ENCODE measurements at places on chromosomes 13 and 19. TPM values are rescaled to one million over a fixed set of nuclear protein-coding genes. Genes with fewer than 3 reads are reported as not detected.

Gene PRSS57
- not detected for total RNA-seq

Gene SMAD9
- 0.19 TPM for total RNA-seq

DNA sequence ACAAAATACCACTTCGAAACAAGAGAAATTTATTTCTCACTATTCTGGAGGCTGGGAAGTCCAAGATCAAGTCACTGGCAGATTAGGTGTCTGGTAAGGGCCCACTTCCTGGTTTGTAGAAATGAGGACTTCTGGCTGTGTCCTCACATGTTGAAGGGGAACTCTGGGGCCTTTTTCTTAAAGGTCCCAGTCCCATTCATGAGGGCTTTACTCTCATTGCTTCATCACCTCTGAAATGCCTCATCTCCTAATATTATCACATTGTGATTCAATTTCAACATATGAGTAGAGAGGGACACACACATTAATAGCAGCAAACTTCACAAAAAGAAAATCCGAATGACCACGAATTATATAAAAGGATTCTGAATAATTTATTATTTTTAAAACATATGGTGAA, 21.6 kb upstream of the SIGLEC14 start:
- DNase-seq, result no peak

Gene KIR2DL3
- total RNA-seq, result not detected

Gene HIPK4
- total RNA-seq, result not detected

Gene FBXO27
- not detected for total RNA-seq

GRCh38 chr19:2590630-2591399, 111.7 kb downstream of the GNG7 start:
- DNase-seq, result no peak

- DNase-seq, result no peak
Observed at GRCh38 chr13:50197705-50198104, 182.5 kb downstream of the KCNRG start.

Gene ZNF492
- total RNA-seq, result not detected

DNA sequence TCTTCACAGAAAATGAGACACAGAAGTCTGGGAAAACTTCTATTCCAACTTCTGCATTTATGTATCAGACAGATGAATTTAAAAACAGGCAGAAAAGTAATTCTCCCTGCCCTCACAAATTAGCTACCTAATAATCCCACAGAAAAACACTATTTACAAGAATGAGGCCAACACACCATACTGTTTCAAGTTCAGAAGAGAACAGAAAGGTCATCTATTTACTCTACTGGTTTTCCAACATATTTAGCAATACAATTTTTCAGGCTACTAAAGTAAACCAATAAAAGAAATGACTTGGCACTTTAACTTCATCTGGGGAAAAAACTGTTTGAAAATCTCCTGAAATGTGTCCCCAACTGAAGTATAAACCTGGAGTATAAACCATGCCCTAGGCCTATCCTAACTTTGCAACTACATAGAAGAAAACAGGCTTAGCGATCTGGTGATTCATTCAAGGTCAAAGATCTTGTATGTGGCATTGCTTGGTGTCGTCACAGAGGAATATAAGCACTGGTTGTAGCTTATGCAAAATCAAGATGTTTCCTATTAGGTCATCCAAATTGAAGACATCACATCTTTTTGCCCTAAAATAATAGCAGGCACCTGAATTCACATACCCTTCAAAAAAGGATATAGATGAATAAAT, 20.1 kb upstream of the EBPL start:
- no peak for DNase-seq

Gene GPR183
- 0.11 TPM for total RNA-seq

- DNase-seq, result no peak
Observed at GRCh38 chr13:25973085-25973484, 78.7 kb downstream of the SHISA2 start.

Gene ONECUT3
- not detected for total RNA-seq

Gene CAMSAP3
- total RNA-seq, result not detected

DNA sequence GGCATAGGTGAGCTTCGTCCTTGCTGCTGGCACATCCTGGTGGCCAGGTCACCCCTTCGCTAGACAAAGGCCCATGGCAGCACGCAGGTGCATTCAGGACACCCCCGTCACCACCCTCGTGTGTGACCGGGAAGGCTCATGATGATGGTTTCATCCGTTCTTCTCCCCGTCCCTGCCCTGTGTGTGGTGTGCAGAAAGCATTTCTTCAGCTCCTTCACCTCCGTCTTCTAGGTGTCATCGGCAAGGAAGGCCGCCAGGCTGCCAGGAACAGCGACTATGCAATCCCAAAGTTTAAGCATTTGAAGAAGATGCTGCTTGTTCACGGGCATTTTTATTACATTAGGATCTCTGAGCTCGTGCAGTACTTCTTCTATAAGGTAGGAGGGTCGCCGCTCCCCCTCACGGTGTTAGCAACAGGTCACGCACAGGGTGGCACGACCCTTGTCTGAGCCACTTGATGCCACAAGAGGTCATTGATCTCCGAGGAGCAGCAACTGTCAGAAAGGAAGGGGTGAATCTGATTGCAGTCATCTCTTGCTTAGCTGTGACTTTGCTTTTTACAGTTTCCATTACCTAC, 111.0 kb upstream of the MCF2L start:
- DNase-seq, result no peak

- peak; percentile 81 for DNase-seq
Observed at GRCh38 chr19:4534836-4535658, at the start of gene PLIN5. Gene PLIN5 (minus strand): TSS chr19:4535224. CDS start chr19:4534074, 1,150 bp downstream.

GRCh38 chr19:36196249-36196648, 18.2 kb downstream of the ZNF565 start:
- peak; percentile 52 for DNase-seq

DNA sequence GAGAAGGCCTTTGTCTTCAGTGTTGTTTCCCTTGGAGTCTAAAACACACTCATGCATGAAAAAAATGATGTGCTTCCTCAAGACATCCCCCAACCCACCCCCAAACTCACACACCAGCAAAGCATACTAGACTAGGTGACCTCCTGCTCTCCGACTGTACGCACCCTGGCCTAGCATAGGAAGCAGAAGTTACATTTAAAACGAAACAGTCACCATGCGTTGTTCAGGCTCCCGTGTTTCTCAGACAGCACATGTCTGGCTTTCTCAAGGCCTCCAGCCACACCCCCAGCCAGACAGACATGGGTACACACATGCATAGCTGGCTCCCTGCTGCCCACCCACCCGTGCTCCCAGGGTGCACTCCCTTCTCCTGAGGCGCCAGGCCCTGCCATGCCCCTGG, 28.7 kb upstream of the C1QTNF9 start:
- no peak for DNase-seq

DNA sequence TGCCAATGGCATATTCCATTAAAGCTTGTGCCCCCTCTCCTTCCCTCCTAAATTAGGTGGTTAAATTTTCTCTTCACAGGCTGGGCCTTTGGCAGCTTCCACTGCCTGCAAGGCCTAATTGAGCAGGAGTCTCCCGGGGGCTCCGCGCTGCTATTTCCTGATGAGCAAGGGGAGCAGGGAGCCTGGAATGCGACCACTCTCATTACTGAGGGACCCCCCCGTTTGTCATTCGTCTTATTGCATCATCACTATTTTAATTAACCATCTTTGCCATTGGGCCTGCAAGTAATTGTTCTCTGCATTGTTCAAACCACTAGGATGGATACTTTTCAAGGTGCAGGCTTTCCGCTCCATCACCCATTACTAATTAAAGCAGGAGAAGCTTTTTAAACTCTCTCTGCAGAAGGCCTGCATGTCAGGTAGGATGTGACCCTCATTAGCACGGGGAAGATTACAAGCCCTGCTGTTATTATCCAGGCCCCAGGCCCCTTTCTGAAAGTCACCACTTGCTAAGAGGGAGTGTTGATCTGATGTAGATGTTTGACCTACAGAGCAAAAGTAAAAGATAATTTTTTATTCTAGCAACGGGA, 142.3 kb downstream of the OXGR1 start:
- DNase-seq, result no peak

Gene BRSK1
- total RNA-seq, result 31.0 TPM

- peak; percentile 68 for DNase-seq
Observed at GRCh38 chr19:1648920-1649541, 3.4 kb downstream of the TCF3 start.

DNA sequence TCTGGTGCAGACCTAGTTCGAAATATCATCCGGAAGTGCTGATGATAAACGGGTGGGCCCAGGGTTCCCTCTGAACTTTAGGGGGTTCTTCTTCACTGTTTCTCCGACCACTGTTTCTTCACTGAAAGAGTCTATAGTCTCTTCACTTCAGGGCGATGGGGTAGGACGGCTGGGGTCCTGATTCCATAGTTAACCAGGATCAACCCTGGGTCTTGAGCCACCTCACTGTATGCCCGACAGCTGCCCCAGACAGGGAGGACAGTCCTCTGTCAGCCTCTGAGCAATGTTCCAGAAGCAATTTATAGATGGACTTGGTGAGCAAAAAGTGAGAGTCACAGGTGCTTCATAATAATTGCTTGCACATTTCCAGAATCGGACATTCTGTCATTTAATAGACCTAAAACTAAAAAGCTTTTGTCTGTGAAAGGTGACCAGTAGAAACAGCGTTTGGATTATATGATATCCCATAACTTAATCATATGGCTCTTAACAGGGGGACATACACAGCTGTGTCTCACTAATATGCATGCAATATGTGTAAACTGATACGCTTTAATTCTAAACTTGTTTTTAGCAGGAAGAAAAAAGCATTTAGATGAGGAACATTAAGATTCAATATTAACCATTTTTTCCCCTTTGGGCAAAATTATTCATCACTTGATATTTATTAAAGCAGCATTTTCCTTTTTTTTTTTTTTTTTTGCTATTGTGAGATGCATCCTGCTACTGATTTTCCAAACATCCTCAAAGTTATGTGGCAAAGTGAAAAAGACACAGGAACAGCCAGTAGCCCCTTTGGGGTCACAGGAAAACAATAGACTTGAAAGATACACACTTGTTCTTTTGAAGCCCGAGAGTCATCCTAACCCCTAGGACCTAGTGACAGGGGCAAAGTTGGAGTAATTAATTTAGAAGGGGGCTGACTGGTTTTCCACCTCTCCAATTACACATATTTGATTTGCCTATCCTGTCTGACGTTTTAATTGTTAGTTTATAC, 277.0 kb downstream of the ZNF536 start:
- DNase-seq, result no peak

DNA sequence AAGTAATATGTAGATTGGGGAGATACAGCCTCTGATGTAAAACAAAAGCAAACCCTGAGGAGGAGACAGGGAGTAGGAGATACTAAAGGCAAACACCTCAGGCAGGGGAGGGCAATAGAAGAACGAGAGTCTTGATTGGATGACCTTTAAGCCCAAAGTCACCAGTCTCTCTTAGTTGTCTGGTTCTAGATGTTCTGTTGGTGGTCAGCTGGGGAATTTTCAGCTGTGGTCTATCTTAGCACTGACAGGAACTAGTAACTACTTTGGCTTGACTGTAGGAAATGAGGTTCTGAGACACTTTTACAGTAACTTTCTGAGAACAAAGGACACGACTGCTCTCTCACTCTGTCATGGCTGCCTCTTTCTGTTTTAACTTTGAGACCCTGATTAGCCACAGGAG, 290.7 kb upstream of the MIR17HG start:
- DNase-seq, result no peak

- no peak for DNase-seq
Observed at GRCh38 chr13:93169980-93170379, 56.6 kb upstream of the GPC6 start.

GRCh38 chr13:91302111-91302510, 45.4 kb upstream of the MIR17HG start:
- no peak for DNase-seq

GRCh38 chr13:102309110-102309509, 92.7 kb downstream of the FGF14 start:
- DNase-seq, result no peak

Gene ZNF730
- total RNA-seq, result 5.8 TPM

Gene CASP14
- not detected for total RNA-seq

Gene ATP8A2
- not detected for total RNA-seq

Gene ZNF600
- 35.3 TPM for total RNA-seq

- DNase-seq, result no peak
Observed at GRCh38 chr13:67275351-67275960, 45.3 kb upstream of the PCDH9 start.

DNA sequence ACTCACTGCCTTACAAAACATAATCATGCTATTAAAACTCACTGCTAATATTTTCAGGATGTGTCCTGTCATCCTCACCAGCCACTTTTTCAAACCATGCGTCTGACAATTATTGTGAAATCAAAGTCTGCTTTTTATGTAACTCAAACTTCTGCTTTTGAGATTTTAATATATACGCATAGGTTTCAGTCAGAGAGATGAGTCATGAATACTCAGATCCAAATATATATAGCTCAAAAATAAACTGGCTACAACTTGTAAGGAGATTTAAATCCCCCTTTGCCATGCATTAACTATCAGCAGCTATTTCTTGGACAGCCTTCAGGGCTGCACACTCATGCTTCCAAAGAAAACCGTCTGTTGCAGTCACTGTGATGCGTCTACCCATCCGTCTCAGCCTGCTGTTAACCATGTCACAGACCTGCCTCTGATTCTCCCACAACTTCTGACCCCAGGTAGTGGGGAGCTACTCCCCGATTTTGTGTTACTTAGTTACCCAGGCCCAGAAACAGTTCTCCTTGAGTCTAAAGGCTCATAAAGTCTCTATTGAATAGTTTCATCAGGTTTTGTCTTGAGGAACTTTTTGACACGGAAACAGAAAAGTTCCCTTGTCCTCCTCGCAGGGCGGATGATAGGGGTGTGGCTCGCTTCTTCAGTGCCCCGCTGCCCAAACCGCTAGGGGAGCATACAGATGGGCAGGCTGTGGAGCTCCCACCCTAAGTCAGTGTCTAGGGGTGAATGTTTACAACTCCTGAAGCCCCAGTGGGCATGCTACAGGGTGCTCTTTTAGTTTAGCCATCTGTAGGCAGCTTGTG, 33.8 kb upstream of the SGCG start:
- peak; percentile 74 for DNase-seq

DNA sequence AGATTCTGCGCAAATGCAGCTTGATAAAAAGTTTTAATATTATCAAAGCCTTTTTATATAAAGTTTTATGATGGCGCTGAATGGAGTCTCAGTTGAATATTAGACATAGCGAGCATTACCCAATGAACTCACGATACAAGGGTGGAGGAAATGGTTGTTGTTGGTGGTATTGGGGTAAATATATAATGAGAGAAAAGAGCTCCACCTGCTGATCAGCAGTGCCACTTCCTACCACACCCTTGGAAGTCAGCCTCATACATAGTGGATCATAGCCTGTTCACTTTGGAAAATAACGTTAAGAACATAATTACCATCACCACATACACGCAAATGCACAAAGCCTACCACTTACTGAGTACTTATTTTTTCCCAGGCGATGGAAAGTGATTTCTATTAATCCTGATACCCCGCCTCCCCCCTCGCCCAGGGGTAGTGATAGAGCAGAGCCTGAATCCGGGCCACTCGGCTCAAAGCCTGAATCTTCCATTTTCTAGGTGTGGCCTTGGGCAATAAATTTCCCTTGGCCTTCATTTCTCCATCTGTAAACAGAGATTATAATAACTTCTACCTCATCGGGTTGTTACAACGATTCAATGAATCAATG, 358.3 kb downstream of the KLF5 start:
- peak; percentile 62 for DNase-seq

Measured in Karpas-422 (cell line).